Stimulated activated CD8-positive, alpha-beta memory T cell treated with anti-CD3 and anti-CD28 coated beads, Interleukin-12 subunit alpha, Interleukin-12 subunit beta, amount 100 ng/mL, for 4 hours (primary cell): ENCODE measurements at places on chromosomes 7 and 10.

GRCh38 chr7:126804604-126805003 lies 448.1 kb downstream of the GRM8 start:
- no peak for DNase-seq

DNA sequence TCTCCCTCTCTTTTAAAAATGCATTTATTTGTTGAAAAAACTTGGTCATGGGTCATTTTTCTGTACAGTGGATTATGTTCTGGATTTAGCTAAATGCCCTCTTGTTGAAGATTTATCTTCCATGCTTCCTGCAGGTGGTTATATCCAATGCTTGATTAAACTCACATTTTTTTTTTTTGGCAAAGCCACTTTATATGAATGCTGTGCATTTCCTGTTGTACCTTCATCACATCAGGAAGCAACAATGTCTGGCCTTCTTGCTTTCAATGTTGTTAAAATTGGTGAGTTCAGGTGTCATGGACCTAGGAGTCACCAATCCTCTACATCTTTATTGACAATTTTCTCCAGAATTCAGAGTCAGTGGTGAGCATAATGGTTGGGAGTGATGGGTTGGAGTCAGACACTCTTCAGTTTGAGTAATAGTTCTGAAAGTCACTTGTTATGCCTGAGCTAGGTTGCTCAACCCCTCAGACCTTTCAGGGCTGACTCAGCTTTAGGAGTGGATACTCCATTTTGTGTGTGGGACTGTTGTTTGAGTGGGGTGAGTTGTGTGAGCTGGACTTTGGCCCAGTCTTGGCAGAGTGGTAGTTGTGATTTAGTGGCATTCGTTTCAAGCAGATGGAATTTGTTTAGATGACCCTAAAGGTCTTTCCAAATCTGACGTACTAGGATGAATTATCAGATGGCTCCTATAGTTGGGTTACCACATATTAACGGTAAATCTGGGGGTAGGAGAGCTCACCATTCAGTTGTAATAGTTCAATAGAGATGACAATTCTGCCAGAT lies 213.5 kb upstream of the ZNF32 start:
- no peak for DNase-seq

DNA sequence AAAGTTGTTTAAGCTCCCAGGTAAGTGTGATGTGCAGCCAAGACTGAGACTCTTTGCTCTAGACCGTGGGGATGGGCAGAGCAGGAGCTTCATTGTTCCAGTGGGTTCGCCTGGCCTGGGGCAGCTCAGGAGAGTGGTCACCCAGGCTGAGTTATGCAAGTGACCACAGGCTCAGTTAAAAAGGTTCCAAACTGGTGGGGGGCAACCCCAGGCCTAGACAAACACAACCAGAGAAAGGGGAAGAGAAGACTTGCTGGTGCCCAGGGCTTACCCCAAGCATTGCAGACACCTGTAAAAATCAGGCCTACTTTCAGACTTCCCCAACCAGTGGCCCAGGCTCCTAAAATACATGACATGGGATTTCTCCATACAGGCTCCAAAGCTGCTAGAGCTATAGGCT lies 21.6 kb downstream of the CREB3L2 start:
- no peak for DNase-seq

DNA sequence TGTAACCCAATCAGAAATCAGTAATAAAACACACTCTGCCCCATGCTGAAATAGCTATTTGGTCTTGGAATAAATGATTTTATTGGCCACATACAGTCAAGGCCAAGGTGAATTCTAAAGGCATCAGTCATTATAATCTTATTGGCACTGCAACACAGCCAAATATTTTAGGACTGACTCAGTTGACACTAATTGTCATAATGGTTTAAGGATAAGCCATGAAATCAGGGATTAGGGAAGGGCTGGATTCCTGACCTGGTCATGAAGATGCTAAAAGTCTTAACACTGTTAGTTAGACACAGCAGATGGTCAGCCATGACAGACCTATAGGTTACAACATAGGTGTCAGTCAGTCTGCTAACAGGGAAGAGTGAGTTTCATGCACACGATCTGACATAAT lies 330.3 kb upstream of the NPSR1 start:
- no peak for DNase-seq

DNA sequence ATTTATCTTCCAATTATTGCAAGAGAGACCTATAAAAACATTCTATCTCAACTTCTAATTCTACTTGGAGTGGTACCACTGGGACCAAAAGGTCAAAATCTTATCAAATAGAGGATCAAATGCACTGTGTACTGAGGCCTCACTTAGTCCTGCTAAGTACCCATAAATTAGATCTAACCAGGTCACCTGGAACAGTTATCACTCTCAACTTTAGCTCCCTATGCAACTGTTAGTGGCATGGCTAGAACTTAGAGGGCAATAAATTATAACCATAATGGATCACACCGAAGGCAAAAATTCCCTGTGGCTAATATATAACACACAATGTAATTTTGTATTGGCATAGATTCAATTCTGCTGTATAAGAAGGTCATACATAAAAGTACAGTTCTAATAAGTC lies 428.9 kb downstream of the PCDH15 start:
- DNase-seq = no peak

GRCh38 chr10:102452672-102453340 lies 1.5 kb upstream of the C10orf95 start:
- no peak for DNase-seq

DNA sequence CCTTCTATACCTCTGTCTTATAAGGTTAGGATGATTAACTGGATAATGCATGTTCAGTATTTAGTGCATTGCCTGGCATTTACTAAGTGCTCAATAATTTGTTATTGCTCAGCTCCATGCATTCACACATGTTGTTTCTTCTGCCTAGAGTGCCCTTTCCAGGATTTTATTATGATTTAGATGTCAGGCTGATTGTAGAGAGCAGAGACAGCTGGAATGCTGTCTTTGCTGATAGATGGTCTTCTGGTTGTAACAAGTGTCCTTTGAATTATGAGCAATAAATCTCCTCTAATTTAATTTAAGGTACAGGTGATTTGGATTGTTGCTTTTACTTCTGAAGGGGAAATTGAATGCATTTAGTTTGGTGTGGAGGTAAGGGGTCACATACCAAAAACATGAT lies 548.0 kb downstream of the MAGI2 start:
- DNase-seq = no peak

DNA sequence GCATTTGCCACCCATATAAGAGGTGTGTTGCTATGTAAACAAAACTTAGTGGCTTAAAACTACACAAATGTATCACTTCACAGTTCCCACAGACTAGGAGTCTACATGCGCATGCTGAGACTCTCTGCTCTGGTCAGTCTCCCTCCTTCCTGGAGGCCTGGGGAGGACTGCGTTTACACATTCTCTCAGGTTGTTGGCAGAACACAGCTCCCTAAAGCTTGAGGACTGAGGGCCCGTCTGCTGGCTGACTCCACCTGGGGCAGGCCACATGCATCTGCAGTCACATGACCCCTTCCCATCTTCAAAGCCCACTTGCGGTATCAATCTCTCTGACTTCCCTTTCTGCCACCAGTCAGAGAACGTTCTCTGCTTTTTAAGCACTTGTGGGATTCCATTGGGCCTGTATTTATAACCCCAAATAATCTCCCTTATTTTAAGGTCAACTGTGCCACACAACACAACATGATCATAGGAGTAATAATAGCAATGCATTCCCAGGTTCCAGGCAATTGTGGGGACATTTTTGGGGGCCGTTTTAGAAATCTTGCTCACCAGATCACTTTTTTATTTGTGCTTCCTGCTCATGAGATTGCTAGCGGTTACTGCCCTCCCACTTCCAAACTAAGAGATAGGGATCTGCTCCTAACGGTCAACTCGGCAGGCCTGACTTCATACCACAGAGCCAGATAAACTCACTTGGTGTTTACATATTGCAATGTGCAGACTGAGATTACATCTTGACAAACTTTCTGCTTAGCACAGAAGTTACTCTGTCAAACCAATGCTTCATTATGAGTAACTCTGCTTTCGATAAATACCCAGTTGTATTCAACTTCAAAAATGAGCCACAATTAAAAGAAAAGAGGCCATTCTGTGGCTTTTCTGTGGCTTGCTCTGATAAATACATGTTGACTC lies 96.3 kb downstream of the ALOX5 start:
- no peak for DNase-seq

GRCh38 chr10:37860494-37861190 lies 3.2 kb upstream of the ZNF248 start:
- no peak for DNase-seq

DNA sequence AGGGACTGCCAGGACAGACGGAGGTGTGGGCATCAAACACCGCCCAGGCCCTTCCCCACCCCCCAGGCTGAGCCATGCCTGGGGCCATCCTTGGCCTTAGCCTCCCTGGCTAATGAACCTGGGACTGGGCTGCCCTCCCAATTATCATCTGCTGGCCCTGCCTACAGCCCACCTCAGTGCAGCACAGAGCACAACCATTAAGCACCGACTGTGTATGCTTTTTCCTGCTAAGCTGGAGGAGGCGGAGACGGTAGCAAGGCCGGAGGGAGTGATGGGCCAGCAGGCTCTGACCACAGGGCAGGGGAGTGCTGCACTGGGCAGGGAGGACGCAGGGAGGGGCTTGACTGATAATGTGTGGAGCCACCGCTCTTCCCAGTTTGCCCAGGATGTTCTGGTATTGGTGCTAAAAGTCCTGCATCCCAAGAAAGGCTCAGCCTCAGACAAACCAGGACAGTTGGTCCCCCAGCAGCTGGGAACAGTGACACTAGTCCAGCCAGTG lies 72.0 kb downstream of the C10orf143 start:
- no peak for DNase-seq

DNA sequence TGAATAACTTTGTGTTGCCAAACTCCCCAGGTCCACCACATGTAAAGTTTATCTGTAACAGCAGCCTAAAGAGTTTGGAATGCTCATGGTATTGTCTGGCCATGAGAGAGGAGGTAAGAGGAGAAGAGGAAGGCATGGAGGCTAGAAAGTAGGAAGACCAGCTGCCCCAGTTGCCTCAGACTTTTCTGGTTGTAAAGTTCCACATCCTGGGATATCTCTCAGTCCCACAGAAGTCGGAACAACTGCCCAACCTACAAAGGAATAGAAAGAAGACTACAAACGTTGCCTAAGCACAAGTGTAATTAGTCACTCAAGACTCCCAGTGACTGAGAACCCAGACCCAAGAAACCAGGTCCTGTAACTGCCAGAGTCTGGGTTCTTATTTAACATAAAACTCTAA lies 47.3 kb downstream of the CREB3L2 start:
- DNase-seq = no peak

- DNase-seq = no peak
Measured at GRCh38 chr10:33453081-33454025, 118.9 kb upstream of the NRP1 start.

DNA sequence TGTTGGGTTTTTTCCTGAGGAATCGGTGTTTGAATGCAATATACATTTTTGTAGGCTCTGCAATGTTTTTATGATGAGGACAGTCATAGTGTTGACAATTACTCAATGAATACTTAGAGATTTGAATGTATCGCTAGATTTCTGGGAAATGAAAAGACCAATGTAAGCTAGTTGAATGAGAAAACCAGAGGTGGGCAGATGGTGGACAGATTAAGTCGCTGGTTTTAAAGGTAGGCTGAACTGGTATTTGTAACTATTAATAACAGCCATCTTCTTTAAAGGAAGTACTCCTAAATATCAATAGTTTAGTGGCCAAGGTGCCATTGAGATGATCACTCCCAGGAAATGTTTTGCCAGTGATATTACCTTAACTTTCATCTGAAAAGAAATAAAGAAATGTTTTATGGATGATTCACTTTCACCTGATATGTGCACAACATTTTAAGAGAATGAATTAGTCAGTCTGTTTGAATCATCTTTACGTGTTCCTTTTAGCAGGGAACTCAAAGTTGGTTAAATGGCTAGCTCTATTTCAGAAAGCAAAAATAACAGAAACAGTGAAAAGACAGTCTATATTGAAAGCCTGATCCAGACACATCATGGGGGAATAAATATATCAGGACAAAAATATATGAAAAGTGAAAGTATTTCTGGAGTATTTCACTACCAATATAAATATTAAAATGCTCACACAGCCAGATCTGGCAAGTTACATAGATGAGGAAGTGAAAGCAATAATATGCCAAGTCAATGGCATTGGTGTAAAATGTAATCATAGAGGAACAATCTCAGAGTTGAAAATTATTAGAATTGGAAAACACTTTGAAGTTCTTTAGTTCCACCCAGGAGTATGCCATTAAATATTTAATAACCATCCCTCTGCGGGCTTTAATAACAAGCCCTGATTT lies 20.7 kb downstream of the MET start:
- no peak for DNase-seq

DNA sequence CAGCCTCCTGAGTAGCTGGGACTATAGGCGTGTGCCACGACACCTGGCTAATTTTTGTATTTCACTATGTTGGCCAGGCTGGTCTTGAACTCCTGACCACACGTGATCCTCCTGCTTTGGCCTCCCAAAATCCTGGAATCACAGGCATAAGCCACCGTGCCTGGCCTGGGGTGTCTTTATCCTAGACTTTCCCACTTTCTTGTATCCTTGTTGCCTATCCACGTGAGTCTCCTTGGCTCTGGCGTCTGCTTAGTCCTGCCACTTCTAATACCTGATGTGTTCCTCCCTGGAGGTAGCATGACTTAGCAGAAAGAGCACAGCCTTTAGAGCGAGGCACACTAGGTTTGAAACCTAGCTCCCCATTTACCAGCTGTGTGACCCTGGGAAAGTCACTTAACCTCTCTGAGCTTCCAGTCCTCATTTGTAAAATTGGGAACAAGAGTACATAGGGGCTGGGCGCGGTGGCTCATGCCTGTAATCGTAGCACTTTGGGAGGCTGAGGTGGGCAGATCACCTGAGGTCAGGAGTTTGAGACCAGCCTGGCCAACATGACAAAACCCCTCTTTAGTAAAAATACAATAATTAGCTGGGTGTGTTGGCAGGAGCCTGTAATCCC lies 344.6 kb downstream of the TYW1 start:
- no peak for DNase-seq

GRCh38 chr7:106201164-106201563 lies 83.6 kb downstream of the NAMPT start:
- no peak for DNase-seq

- no peak for DNase-seq
Measured at GRCh38 chr10:132845041-132845551, 59.1 kb upstream of the NKX6-2 start.

DNA sequence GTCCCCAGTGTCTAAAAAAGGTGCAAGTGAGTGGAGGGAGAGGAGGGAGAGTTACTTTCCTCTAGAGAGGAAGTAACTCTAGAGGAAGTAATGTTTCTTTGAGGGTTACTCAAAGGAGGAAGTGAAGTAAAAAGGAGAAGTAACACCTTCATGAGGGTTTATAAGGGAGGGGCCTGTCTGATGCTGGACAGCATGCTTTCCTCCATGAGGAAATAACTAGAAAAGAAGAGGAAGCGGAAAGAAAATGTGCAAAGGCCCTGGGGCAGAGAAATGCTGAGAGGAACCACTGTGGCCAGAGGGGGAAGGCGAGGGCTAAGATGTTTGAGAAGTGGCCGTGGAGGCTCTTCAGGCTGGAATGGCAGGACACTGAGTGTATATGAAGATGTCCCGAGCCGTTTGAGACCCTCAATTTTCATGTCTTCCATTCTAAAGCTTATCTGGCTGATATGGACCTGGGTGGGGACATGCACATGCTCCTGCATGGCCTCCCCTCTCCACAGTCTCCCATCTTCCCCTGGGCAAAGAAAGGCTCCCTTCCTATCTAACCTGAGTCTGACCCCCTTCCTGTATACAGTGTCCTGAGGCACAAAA lies 3.4 kb upstream of the SLC18A2 start:
- DNase-seq = no peak

GRCh38 chr7:142097571-142097970 lies 13.9 kb upstream of the MGAM2 start:
- no peak for DNase-seq
